Central memory CD8-positive, alpha-beta T cell (primary cell): ENCODE measurements at places on chromosomes 16 and 17.
A peak's percentile ranks its signal among the peaks of the same experiment; 100 is the strongest.

- DNase-seq, result no peak
Observed at GRCh38 chr16:5516115-5516514, 418.5 kb upstream of the EEF2KMT start.

DNA sequence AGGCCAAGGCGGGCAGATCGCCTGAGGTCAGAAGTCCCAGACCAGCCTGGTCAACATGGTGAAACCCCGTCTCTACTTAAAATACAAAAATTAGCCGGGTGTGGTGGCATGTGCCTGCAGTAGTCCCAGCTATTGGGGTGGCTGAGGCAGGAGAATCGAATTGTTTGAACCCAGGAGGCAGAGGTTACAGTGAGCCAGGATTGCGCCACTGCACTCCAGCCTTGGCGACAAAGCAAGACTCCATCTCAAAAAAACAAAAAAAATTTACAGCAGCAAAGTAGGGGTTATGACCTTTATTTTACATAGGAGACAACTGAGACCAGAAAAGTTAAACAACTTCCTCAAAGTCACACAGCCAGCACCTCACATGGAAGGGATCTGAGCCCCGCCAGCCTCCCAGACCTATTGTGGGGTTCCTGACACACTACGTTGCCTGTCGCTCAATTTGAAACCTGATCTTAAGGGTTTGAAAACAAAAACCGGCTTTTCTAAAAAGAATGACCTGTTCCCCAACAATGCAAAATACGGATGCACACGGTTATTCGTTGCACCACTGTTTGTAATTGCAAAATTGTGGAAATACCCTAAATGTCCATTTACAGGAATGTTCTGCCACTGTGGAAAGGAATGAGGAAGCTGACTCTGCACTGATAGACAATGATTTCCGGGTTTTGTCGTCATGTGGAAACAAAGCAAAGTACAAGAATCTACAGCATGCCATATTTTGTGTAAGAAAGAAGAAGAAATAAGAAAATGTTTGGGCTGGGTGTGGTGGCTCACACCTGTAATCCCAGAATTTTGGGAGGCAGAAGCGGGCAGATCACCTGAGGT lies 77.2 kb downstream of the CNGB1 start:
- no peak for DNase-seq

DNA sequence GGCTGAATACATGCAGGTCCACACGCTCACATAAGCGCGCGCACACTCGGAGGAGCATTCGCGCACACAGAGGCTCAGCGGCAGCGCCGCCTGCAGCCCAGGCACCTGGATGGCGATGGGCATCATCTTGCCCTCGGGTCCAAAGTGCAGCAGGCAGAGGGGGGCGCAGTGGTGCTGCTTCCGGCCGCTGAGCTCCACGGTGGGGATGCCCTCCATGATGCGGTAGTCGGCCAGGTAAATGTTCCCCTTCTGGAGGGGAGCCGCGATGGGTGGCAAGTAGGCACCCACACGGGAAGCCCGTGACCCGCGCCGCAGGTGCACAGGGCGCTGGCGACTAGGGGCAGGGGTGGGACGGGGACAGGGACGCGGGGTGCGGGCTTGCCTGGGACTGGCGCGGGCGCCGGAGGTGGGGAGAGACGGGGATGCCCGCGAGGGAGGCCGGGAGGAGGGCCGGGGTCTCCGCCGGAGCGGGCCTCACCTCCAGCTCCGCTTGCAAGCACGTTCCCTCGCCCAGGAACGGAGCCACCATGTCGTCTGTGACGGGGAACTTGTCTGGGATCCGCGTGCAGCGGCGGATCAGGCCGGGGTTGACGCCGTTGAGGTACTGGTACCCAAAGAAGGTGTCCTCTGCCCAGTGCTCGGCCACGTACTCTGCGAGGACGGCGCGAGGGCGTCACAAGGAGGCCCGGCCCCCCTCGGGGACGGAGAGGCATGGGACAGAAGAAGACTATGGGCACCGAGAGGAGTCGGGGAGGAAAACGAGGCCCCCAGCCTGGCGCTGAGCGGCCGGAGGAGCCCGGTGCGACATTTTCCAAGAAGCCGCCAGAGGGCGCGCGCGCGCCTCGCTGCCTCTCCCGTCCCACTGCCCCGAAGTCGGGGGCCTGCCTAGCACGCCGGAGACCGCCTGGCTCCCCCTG lies 8.0 kb downstream of the ALOX12B start:
- peak; percentile 57 for DNase-seq

GRCh38 chr17:16584273-16584995 lies 15.4 kb upstream of the ZNF287 start:
- peak; percentile 91 for DNase-seq

DNA sequence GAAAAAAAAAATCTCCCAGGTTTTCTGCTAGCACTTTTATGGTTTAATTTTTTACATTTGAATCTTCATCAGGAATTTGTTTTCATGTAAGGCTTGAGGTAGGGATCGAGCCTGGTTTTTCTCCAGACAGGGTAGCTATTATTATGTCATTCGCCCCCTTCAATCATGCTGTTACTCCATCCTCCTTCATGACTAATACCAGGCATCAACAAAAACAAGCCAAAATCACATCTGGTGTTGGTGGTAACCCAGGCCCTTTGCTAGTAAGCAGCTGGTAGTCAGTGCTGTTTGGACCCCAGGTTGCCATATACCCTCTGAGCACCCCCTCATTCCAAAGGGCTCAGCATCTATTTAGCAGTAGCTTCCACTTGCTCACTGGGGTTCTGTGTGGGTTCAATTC lies 29.5 kb downstream of the DRC3 start:
- no peak for DNase-seq

DNA sequence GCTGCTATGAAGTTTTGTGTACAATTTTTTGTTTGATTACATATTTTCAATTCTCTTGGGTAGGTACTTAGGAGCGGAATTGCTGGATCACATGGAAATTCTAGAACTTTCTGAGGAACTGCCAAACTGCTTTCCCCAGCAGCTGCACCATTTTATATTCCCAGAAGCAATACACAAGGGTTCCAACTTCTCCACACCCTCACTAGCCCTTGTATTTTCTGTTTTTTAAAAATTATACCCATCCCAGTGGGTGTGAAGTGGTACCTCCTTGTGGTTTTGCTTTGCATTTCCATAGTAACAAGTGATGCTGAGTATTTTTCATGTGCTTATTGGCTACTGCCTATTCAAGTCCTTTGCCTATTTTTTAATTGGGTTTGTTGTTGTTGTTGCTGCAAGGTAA lies 20.9 kb downstream of the NACA2 start:
- DNase-seq, result no peak

DNA sequence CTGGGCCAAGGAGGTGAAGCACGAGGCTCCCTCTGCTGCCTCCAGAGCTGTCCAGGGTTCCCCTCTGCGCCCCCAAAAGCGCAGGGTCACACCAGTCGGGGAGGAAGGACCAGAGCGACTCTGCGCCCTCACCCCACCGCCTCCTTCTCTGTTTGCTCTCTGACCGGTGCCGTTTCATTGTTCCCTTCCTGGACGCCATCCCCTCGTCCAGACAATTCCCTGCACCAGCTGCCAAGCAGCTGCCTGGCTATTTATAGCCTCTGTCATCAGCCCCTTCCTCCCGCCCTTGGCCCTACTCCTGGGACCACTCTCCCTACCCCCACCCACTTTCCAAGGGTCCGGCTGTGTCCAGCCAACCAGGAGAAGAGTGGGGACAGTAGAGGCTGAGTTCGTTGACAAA lies 68.8 kb upstream of the CREBBP start:
- DNase-seq, result no peak

DNA sequence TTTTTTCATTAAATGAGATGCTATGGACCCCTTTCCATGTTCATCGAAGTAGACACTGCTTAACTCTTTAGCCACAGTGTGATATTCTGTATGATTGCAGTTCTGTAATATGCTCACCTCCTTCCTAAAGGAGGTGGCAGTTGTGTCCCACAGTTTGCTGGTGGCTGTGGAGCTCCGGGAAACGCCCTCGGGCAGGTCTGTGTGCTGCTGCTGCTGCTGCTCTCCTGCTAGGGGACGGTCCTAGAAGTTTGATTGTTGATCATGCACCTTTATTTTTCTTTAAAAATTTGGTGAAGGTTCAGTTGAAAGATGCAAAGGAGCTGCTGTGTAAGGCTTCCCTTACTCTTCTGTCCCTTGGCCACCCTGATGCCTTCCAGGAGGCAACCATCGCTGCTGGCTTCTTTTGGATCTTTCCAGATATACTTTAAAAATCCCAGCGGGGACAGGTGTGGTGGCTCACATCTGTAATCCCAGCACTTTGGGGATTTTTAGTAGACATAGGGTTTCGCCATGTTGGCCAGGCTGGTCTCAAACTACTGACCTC lies 8.4 kb upstream of the CLEC18A start:
- DNase-seq, result no peak

GRCh38 chr16:87945351-87946042 lies 5.7 kb upstream of the BANP start:
- DNase-seq, result no peak

- no peak for DNase-seq
Observed at GRCh38 chr17:10743316-10744009, 13.6 kb upstream of the TMEM220 start.

DNA sequence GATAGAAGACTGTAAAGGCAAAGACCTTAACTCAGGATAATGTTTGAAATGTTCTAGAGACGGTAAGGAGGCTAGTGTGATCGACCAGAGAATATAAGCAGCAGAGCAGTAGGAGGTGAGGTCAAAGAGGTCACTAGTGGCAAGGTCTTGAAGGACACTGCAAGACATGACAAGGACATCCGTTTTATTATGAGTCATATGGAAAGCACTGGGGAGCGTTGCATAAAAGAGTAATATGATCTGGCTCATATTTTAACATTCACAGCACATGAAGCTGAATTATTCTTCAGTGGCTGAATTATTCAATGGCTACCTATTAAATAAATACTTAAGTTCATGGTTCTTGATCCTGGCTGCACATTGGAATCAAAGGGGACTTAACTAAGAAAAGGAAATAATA lies 123.7 kb downstream of the SOX9 start:
- DNase-seq, result no peak

- no peak for DNase-seq
Observed at GRCh38 chr17:5694551-5694950, 110.2 kb upstream of the NLRP1 start.

DNA sequence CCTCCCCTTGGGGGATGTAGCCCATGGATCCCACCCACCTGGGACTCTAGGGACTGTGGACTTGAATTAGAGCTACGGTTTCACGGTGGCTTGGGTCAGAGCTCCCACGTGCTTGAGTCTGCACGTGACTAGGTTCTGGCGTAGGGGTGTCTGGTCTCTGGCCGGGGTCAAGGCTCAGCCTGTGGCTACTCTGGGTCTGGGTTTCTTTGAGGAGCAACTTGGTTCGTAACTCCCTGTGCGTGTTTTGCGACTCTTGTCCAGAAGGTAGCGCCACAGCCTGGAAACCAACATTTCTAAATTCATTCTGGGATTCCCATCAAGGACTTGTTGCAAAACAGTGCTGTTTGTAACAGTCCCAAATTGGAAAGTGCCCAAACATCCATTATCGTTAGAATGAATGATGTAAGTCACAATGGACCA lies 470 bp upstream of the GGT6 start:
- DNase-seq, result no peak

DNA sequence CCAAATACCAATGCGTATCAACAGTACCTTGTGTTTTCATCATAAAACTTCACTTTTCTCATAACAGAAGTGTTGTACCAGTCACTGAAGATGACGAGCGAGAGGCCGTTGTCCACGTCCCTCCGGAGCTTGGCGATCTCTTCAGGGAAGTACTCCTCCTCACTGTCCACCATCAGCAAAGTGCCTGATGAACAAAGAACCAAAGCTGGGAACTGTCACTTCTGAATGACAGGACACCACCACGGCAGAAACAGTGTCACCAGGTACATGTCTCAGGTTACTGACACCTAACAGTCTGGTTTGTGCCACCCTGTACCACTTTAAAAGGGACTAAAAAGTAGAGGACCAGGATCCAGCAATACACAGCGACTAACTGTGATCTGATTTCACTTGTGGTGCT lies 25.0 kb upstream of the SLC38A8 start:
- no peak for DNase-seq

GRCh38 chr16:67151431-67152097 lies 766 bp upstream of the B3GNT9 start:
- no peak for DNase-seq

DNA sequence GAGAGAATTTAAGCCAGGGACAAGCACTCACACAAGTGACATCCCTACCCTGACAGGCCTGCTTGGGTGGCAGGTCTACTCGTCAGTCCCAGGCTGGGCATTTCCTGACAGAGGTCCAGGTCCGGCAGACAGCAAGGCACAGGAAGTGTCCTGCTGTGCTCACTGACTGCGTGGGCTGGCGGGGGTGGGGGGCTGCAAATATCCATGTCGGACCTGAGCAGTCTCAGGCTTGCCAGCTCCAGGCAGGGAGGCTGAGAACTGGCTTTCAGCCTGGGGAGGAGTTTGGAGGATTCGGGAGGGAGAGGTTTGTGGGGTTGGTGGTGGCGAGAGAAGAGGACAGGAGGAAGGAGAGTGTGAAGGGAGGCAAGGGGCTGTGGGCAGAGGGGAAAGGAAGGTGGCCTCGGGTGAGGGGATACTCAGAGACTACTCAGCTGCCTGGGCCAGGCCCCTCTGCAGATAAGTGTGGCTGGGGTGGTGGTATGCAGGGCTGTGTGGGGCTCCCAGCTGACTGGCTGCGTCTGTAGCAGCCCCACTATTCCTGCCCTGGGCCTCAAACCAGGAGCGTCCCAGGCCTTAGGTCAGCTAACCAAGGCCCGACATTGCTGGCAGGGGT lies 7.8 kb downstream of the HIC1 start:
- no peak for DNase-seq

GRCh38 chr17:70677783-70678647 lies 508.7 kb downstream of the KCNJ2 start:
- no peak for DNase-seq

DNA sequence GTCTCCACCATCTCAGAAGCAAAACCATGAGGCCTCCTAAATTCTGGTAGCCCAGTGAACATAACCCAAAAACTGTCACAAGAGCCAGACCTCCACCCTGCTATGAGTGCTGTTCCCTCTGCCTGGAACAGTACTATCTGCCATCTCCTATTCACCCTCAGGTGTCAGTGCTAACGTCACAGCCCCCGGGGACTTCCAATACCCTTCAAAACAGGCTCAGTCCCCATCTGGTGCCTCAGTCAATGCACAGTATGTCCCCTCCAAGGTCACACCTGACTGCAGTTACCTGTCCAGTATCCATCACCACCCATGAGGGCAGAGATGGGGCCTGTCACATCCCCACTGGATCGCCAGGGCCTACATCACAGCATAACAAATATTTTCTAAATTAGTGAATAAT lies 11.5 kb downstream of the CREBBP start:
- no peak for DNase-seq

DNA sequence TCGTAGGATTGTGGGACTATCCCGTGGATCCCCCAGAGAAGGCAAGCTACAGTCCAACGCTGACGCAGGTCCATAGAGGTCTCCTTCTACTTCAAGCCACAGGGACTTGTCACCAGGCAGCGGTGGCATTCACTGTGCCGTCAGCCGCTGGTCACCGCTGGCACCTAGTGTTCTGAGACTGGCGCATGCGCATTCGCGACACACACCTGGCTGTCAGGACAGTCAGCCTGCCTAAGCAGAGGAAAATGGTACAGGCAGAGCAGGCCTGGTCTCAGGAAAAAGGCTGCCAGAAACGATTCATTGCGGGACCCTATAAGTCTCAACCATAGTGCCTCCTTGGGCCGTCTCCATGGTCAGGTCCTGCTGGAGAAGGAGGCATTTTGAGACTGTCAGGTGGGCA lies 138.0 kb upstream of the WSB1 start:
- DNase-seq, result no peak

- no peak for DNase-seq
Observed at GRCh38 chr16:73062743-73063733, 15.1 kb upstream of the ZFHX3 start.

GRCh38 chr16:86970726-86971125 lies 346.5 kb downstream of the C16orf95 start:
- DNase-seq, result no peak
